ENCODE measurements at places on chromosomes 6 and 20. TPM values are rescaled to one million over a fixed set of nuclear protein-coding genes. Genes with fewer than 3 reads are reported as not detected.

- no peak for DNase-seq
Measured at GRCh38 chr20:10344953-10345352, 89.1 kb downstream of the MKKS start.

DNA sequence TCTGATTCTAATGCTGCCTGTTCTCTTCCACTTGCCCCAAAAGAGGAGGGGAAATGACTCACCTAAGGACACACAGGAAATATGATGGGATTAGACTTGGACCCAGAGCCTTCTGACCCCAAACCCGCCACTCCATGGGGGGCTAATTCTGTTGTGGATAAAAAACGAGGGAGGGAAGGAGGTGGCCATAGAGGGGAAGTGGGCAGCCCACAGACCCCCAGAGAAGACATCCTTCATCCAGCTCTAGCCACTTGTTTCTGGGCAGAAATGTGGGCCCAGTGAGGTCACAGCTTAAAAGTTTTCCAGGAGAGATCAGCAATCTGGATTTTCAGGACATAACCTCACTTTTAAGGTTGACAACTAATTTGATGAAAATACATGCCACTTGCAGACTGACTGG lies 202.1 kb downstream of the ANKRD60 start:
- DNase-seq: no peak

GRCh38 chr20:50245498-50246366 lies 55.1 kb downstream of the CEBPB start:
- no peak for DNase-seq

DNA sequence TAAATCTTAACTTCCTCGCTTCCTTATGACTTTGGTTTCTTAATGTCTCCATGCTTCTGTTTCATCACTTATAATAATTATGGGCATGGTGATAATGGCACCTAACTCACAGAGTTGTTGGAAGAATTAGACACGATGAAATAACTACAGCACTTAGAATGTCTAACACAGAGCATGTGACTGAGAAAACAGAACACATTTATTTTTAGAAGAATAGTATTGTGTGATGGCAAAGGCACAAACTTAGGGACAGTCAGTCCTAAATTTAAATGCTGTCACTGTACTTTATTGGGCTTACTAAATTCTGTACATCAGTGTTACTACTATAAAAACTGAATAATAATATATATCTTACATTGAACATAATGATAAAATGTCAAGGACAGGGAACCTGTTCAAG lies 391.1 kb upstream of the JAG1 start:
- DNase-seq: no peak

- no peak for DNase-seq
Measured at GRCh38 chr6:156420172-156420993, 356.8 kb upstream of the ARID1B start.

- no peak for DNase-seq
Measured at GRCh38 chr20:46581391-46581790, 30.9 kb upstream of the OCSTAMP start.

DNA sequence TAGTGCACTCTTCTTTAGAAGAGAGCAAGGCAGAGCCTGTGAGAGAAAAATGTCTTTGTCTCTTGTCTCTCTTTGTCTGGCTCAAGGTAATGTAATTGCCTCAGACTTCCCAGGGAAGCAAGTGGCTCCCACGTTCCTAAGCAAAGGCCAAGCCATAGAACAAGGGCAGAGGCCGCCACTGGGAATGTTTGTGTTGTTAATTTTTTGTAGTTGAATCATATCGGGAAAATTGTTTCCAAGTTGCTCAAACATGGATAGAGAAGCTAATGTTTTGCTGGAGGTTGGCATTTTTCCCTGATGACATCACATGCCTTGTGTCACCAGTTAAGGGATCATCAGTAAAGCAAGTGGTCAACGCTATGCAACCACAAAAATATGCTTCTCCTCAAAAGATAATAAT lies 211.5 kb upstream of the FOXA2 start:
- DNase-seq: no peak

ANKRD66 gene
- not detected for total RNA-seq

- DNase-seq: no peak
Measured at GRCh38 chr6:5191222-5191621, 69.5 kb downstream of the LYRM4 start.

- peak; percentile 94 for DNase-seq
Measured at GRCh38 chr20:59007665-59008511, 834 bp upstream of the CTSZ start.

SLC39A7 gene
- 14.0 TPM for total RNA-seq

- DNase-seq: peak; percentile 77
Measured at GRCh38 chr20:37657924-37658804, 35.7 kb upstream of the CTNNBL1 start.

KIF16B gene
- total RNA-seq: 8.4 TPM

MAK gene
- not detected for total RNA-seq

DNA sequence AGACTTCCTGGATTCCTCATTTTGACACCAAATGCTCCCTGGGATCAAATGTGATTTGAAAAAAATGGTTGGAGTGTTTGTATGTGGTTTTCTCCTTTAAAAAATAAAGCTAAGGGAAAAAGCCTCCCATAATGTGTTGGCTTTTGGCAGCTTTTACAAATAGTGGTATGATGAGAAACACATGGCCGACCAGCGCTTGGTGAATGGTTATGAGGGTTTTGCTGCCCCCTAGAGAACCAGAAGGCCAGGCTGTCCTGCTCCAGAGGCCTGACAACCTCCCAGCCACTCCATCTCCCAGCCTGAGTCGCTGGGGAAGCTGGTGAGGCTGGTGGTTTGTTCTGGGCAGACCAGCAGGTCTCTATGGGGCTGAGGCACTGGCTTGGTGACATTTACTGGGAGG lies 69.3 kb downstream of the CLIC5 start:
- peak; percentile 54 for DNase-seq

GRCh38 chr6:108689272-108690161 lies 128.8 kb downstream of the FOXO3 start:
- peak; percentile 22 for DNase-seq

GRCh38 chr20:50286609-50287008 lies 96.0 kb downstream of the CEBPB start:
- peak; percentile 55 for DNase-seq

HECA gene
- 90.8 TPM for total RNA-seq

DNA sequence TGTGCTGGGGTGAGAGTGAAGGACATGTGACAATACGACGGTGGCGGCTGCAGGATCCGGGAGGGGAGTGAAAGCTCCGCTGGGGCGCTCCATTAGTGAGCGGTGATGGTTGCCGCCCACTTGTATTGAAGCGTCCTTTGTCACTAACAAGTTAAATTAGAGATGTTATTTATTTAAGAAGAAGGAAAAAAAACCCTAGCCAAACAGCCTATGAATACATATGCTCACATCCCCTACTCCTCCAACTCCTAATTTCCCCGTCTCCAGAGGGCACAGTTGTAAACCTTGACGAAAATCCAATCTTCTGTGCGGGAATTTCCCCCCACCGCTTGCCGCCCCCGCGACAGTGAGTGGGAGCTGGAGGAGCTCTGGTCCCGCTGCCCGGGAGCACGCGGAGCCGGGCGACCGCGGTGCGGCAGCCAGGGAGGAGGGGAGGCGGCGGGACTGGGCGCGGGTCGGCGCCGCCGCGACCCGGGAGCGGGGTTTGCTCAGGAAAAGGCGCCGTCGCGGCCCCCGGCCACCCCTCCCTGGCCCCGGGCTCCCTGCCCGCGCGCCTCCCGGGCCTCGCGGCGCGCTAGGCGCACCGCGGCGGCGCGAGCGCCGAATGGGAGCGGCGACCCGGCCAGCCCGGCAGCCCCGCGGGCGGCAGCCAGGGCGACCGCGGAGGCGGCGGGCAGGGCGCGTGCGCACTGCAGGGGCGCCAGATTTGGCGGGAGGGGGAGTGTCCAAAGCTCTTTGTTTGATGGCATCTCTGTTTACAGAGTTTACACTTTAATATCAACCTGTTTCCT lies at the start of gene MYB:
MYB (plus strand) TSS at position 767 of the 791 bp plus-strand sequence. CDS start 206 bp downstream, outside the sequence.
- peak; percentile 90 for DNase-seq

GRCh38 chr6:130420911-130421310 lies 55.1 kb downstream of the TMEM200A start:
- DNase-seq: no peak

HTR1B gene
- total RNA-seq: not detected

DNA sequence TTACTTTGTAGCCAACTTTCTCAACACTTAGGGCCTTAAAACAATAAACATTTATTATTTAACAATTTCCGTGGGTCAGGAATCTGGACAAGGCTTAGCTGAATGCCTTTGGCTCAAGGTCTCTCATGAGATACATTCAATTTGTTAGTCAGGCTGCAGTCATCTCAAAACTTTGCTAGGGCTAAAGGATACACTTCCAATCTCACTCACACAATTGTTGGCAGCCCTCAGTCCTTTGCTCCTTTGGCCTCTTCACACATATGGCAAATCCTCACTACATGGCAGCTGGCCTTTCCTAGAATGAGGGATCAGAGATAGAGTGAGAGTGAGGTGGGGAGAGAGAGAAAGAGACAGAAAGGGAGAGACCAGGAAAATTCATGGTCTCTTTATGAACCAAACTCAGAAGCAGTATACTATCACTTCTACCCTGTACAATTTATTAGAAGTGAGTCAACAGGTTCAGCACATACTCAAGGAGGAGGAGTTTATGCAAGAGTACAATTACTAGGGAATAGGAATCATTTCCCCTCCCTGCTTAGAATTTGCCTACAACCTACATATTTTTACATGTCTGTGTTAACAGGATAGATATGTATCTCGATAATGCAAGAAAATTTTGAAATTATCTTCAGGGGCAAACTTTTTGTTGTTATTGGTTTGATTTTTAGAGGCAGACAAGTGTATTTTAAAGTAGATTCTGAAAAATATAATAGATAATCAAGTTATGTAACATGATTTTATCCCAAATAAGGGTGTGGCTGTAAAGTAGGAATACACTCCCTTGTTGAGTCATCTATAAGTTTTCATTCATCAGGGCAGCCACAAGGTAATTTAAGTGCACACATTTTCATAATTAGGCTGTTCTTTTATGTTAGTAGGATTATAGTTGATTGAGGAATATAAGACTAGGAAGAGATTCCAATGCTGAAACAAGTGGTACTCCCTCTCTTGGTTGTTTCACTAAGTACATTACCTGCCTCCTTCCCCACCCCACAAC lies 85.9 kb upstream of the HMGCLL1 start:
- DNase-seq: no peak

PI16 gene
- 0.07 TPM for total RNA-seq

CST5 gene
- total RNA-seq: not detected

GRCh38 chr20:62627901-62628612 lies 14.2 kb upstream of the SLCO4A1 start:
- no peak for DNase-seq

TMEM170B gene
- total RNA-seq: 2.4 TPM

SEMG1 gene
- total RNA-seq: not detected

MAP1LC3A gene
- 12.4 TPM for total RNA-seq

DNA sequence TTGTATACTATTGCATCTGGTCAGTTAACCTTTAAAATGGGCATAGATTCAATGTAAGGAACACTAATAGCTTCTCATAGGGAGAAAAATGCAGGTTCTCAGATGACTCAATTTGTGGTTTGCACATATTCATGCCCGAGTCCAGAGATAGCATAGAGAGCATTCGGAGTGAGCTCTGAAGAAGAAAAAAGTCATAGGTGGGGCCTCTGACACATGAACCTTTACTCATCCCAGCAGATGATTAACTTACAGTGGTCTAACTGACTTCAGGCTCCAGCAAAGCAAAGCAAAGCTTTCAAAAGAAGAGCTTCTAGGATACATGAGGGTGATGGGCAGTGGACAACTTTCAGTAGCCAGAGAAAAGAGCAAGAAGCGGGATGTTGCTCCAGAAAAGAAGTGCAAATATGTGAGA lies 55.3 kb upstream of the BTN3A2 start:
- DNase-seq: no peak

DNA sequence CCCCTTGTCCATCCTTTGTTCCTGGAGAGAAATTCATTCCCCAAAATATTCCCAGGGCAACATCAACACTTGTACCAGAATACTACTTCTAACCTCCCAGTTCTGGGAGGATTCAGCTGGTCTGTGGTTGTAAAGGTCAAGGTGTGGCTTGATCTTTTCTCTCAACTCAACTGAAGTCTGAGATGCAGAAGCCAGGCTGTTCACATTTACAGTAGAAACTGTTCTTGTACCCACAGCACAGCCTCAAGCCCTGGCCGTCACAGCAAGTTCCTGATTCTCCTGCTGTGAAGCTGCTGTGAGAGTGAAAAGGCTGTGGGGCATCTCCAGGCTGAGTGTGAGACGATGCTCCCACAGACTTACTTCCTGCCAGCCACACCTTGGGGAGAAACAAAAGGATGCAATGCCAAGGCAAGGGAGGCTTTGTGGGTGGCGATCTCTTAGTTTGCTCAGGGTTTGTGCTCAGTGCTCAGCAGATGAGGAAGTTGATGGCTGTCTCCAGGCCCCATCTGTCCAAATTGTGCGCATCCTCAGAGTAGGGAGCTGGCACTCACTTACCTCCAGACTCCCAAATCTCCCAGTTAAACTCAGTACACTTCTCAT lies 143.9 kb upstream of the FOXA2 start:
- DNase-seq: no peak

- DNase-seq: no peak
Measured at GRCh38 chr6:146923205-146923833, 280.9 kb upstream of the STXBP5 start.

FAM209A gene
- total RNA-seq: 0.25 TPM

DNA sequence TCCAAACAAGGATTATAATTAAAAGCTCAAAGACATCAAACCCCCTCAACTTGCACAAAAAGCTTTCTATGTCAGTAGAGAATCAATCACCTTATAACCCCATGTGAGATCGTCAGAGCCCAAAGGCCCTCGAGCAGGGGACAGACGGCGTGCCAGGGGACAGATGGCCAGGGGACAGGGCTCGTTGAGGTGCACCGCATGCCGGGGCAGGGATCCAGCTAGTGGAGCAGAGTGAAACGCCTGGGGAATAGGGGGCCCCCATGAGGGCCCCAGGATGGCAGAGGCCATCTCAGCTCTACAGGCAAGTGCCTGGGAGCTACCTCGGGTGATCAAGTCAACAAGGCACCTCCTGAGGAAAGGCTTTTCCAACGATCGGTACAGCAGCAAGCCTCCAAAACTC lies 28.6 kb downstream of the DIDO1 start:
- no peak for DNase-seq

MYB gene
- total RNA-seq: 11.8 TPM

EYA2 gene
- not detected for total RNA-seq

DNA sequence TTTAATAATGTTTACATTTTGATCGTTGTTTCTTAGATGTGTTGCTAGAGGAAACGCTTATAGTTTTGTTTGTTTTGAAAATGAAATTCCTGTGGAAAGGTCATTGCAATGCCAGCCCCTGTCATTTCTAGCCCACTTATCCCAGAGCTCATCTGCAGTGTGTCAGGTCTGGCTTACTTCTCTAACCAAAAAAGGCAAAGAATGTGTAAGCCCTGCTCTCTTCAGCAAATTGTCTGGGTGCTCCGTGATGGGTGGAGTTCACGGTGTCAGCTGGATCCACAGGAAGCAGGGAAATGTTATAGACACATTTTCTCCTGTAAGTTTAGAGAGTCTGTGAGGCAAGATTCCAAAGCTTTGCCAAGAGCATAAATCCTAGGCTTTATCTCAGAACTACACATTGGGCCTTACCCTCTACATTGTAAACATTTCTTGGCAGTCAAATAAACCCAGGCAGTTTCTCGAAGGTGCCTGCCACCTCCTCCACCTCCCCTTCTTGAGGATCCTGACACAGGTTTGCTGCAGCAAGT lies 50.9 kb downstream of the RPRD1B start:
- no peak for DNase-seq

GRCh38 chr20:9200196-9200595 lies 131.3 kb downstream of the PLCB4 start:
- DNase-seq: no peak
